ENCODE measurements at places on chromosomes 4 and X. TPM values are rescaled to one million over a fixed set of nuclear protein-coding genes. Genes with fewer than 3 reads are reported as not detected.

The ZMAT1 gene
- 0.29 TPM for total RNA-seq

The NLGN3 gene
- total RNA-seq: 0.36 TPM

The RNF212 gene
- total RNA-seq: 7.1 TPM

The AREG gene
- total RNA-seq: under 0.01 TPM

The THAP6 gene
- total RNA-seq: 20.9 TPM

The MTCP1 gene
- 3.3 TPM for total RNA-seq

The AMTN gene
- total RNA-seq: not detected

Measured in osteoblast (primary cell).